ENCODE measurements at places on chromosomes 1 and 21.

DNA sequence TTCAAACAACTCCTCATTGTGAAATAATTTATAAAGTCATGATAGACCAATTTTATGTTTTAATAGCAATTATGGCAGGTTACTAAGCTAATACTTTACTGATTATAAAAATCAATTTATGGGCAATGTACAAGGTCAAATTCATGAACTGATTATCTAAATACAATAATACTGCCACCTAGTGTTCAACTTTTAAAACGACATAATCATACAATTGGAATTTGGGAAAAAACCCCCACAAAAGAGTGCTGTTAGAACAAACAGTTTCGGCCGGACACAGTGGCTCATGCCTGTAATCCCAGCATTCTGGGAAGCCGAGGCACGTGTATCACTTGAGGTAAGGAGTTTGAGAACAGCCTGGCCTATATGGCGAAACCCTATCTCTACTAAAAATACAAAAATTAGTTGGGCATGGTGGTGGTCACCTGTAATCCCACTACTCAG lies 14.0 kb downstream of the GTF2B start:
- DNase-seq: no peak

DNA sequence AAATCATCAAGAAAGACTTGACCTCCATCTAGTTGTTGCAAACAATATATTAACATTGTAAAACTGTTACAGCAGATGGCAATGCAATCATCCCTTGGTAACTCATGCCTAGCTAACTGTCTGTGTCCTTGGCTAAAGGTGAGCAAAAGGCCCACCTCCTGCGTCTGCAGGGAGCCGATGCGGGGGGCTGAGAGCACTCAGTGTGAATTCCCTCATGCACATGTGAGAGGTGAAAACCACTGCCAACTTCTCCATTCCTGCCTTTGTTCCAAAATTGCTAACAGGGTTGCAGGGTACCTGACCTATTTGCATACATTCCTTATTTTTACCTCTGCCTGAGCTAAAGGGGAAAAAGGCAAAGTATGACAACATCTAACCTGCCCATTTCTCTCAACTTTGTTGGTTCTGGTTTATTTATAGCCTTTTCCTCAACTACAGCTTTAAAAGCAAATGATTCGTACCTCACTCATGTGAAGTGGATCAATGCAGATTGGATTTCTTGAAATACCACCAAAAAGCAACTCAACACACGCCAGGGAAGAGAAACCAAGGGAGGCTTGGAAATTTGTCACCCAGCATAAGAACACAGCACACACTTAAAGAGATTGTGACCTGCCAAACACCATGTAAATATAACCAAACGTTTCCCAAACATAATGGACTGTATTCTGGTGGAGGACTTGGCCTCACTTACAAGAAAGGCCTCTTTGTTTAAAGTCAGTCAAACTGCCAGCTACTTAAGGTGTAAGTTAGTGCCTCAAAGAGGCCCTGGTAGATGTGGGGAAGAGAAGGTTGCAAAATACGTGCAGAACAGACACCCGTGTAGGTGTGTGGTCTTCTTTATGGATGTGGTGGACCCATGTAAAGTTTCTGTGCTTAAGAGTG lies 651.0 kb downstream of the SMYD3 start:
- no peak for DNase-seq

GRCh38 chr1:9181176-9181906 lies 52.4 kb upstream of the GPR157 start:
- peak; percentile 61 for DNase-seq

- no peak for DNase-seq
Observed at GRCh38 chr1:211359876-211360275, 33.2 kb downstream of the TRAF5 start.

GRCh38 chr1:247528812-247529474 lies 7.3 kb downstream of the OR2C3 start:
- no peak for DNase-seq

DNA sequence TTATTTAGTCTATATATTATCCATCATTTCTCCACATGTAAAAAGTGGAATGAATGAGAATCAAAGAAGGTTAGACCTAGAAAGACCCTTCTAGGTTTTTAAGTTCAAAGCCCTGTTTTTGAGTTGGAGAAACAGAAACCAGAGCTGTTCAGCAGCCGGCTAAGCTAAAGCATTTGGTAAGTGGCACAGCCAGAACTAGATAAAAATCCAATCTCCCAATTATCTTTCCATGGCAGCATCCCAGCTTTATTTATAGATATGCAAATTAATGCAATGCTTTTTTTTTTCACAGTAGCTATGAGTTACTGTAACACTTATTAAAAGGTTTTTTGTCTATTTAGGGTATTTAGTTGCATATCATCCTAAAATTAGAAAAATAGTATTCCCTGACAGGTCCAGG lies 85.1 kb downstream of the NIBAN1 start:
- DNase-seq: no peak

DNA sequence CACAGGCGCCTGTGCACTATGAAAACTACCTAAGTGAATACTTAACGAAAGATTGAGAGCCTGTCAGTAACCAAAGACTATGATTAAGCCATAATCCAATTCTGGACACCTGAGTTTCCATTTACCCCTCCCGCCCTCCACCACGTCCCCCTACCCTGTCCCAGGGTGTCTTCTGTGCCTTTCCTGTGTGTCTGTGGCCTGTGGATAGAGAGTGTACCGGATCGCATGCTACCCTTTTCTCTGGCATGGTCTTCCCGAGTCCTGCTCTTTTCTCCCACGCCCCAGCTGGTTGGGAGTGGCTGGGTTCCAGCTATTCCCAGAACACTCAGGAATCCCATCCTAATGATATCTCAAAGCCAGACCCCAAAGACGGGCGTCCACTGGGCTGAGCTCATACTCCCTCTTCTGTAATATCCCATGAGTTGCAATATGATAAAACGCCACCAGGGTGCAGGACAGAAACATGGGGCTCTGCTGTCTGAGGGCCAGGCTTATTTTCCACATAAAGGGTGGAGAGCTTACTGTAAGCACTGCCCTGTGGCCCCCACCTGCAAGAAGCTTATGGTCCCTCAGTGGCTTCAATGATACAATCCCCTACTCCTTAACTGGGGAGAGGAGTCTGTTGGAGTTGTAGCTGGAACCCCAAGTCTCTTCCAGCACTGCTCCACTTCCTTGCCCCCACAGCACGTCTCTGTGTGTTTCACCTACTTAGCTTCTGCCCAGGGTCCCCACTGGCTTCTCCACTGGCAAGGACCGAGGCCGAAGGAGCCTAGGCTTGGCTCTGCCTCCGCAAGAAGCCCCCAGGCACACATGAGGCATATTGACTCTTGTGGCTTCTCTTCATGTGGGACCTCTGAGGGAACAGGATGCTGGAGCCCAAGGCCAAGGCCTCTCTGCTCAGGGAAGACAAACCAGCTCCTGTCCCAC lies 17.6 kb upstream of the ALX3 start:
- no peak for DNase-seq

GRCh38 chr1:234507626-234508387 lies 28.8 kb upstream of the TARBP1 start:
- no peak for DNase-seq

DNA sequence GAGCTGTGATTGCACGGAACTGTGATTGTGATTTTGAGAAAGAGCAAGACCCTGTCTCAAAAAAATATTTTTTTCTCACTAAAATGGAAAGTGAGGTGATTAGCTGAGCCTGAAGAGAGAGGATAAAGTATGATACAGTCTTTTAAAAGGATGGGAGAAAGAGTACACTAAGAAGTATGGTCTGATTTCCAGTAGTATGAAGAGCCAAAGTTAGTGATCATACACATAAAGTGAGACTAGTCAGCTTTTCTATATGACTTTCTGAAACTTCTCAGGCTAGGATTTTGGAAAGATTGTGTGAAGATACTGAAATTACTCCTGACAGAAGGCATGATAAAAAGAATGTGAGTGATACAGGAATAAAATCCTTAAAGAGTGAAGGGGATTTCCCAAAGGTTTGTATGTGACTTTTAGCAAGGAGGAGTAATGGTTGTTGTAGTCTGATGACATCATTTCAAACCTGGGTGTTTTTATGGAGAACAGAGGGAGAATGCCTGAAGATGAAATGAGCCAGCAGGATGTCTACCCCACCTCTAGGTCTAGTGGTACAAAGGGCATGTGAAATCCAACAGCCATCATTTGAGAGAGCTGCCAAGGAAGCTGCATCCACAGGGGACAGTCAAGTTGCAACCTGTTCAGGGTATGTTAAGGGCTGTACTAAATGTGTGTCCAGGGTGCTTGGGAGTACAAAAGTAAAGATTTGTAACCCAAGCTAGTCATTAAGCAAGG lies 157.7 kb downstream of the PIK3R3 start:
- no peak for DNase-seq

DNA sequence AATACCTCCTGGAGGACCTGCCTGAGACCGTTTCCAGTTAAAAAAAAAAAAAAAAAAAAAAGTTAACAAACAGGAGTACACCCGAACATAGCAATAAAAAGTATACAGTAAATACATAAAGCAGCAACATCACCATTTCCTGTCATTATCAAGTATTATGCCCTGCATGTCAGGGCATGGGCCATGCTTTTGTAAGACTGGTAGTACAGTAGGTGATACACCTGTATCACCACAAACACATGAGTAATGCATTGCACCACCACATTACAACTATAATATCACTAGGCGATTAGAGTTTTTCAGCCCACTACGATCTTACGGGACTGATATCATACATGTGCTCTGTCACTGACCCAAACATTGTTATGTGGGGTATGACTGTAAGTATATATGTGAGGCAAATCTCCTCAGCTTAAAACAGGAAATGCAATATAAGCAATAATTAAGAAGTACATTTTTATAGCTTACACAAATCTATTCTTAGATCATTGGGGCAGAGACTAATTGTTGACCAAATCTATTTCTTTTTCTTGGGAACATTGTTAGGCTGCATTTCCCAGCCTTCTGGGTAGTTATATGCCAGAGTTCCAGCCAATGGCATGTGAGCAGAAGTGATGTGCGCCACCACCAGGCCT lies 98.1 kb downstream of the PLD5 start:
- no peak for DNase-seq

DNA sequence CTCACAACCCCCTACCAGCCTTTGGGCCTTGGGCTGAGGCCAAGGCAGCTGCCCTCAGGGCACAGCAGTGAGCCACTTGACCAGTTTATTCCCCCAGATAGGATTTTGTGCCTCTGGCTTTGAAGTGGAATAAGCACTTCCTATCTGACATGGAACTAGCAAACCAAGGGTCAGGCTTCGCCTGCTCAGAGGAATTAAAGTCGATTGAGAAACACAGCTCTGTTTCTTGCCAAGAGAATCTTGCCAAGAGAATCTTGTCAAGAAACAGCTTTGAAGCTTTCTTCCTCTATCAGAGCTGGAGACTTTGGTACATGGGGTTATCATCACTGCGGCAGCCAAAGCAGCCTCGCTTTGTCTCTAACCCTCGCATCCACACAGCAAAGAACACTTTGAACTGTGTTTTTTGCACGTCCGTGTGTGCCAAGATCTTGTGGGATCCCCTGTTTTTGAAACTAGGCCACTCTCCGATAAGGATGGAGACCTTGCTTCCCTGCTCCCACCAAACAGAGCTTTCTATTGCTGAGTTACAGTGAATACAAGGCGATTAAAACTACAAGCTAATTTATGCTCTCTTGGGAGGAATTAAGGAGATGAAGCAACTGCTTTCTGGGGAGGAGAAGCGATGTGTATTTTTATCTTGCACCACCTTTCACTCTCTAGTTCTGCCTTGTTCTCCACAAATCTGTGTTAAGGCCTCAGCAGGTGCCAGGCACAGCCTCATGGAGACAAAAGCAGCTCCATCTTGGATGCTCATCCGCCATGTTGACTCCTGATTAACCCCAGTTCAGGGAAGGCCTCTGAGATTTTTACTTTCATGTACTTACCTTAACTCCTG lies 67.3 kb downstream of the RHOU start:
- DNase-seq: no peak

GRCh38 chr1:31155216-31155806 lies 84.4 kb downstream of the NKAIN1 start:
- DNase-seq: no peak

- DNase-seq: no peak
Observed at GRCh38 chr1:16174261-16174868, 18.5 kb upstream of the EPHA2 start.

GRCh38 chr1:54248966-54249365 lies 49.0 kb downstream of the MRPL37 start:
- DNase-seq: no peak

- DNase-seq: no peak
Observed at GRCh38 chr1:26768755-26769154, 19.0 kb upstream of the PIGV start.

DNA sequence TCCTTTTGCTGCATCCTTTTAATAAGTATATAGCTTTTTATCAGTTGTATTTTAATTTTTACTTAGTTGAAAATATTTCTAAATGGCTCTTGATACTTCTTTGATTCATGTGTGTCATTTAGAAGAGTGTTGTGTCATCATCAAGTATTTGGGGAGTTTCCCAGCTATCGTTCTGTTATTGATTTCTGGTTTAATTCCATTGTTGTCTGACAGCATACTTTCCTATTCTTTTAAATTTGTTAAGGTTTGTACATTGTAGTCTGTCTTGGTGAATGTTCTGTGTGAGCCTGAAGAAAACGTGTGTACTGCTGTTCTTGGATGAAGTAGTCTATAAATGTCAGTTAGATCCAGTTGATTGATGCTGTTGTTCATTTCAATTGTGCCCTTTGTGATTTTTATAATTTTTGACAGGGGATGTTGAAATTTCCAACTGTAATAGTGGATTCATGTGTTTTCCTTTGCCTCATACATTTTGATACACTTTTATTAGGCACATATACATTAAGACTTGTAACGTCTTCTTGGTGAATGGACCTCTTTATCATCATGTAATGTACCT lies 24.8 kb downstream of the SDCCAG8 start:
- no peak for DNase-seq

All from activated CD4-positive, CD25-positive, alpha-beta regulatory T cell (primary cell).